ENCODE measurements at places on chromosomes 2 and 18. TPM values are rescaled to one million over a fixed set of nuclear protein-coding genes. Genes with fewer than 3 reads are reported as not detected.
A peak's percentile ranks its signal among the peaks of the same experiment; 100 is the strongest.

DNA sequence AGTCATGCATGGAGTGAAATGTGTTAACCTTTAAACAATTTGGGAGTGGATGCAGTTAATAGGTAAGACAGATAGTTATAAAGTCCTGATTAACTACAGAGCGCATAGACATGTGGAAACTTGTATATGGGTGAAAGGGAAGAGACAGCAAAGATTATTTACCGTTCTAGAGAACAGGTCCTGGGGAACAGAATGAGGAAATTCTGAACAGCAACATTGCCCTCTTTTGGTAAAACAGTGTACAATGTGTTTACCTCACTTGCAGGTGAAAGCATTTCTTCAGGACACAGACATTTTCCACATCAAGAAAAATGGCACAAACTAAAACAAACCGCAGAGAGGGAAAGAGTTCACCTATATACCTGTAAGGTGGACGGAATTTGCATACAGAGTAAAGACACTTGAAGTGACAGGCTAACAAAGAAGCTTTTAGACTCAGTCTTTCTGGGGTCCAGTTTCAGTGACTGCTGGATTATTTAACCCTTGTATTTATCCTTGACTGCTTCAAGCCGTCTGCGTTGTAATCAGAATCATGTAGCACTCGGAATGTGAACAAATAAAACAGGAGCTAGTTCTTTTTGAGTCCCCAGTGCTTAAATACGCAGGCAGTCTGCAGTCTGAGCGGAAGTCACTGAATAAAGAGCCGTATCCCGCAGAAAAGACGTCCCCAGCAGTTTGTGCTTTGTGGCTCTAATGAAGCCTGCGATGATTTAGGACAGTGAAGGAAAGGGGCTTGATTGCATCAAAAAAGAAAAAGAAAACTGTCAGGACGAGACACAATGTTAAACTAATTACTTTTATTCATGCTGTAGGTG, 364.8 kb upstream of the GALNT5 start:
- DNase-seq = peak; percentile 7

DNA sequence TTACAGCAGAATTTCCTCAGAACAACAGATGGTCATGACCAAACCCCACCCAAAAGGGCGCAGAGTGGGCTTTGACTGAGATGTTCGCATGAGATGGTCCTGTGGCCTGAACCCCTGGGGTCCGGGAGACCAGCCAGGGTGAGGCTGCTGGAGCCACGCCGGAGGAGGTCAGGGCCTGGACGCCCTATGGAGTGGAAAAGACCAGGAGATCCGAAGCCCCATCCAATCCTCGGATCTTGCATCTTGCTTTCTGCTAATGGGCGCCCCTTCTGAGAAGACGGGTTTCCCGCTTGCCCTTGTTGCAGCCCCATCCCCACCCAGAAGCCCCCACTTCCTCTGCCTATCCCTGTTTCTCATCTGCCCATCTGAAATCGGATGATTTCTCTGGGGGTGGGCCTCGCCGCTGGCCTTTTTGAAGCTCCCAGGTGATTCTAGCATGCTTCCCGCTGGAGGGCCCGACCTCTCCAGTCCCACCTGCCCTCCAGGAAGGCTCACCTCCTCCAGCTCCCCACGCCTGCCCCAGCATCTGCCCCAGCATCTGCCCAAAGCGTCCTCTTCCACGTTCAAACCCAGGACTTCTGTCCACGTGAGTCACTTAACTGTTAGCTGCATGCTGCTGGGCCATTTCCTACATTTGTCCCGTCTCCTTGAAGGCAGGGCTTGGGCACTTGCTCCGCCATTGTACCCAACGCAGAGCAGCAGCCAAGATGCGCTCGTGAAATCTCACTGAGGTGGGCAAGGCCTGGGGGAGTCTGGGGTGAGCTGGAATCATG, 4.3 kb upstream of the CNDP1 start:
- DNase-seq = no peak

DNA sequence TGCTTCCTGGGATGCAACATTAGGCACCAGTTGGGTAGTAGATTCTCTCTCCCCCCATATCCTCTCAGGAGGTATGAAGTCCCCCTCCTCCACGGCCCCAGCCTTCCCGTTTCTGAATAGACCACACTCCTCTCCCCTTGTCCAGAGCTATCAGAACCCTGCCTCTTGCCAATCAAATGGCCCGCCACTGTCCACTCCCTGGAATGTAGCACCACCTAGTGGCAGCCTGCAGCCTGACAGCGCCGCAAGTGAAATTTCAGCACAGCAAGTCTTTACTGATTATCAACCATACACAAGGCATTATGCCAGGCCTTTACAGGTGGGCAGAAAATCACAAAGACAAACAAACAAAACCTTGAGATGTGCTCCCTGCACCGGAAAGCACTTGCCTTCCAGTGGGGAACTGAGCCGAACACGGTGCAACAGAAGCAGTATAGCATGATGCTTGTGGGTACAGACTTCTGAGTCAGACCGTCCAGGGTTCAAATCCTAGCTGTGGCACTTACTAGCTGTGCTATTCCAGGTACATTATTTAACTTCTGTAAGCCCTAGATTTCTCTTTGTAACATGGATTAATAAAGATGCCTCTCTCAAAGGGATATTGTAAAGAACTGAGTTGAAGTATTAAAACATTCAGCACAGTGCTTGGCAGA, 174.0 kb downstream of the SMAD2 start:
- DNase-seq = peak; percentile 57

DNA sequence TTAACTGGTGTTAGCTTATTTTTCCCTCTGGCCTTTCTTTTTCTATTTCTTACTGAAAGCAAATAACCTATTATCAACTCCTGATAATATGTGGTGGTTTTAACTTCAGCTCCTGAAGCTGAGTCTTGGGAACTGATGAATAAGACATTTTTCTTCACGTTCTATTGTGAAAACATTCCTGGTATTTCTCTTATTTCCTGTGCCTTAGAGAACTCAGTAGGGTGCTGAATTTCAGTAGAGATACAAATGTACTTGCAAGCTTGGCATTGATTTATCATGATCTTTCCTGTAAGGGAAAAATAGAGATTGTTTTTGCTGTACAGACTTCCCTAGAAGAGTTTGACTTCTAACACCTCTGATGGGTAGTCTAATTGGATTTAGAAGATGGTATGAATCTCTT, 52.8 kb upstream of the DCC start:
- DNase-seq = no peak

- no peak for DNase-seq
Observed at GRCh38 chr18:45775241-45775676, 50.2 kb upstream of the SIGLEC15 start.

TSGA10 gene
- 2.2 TPM for total RNA-seq

RMND5A gene
- total RNA-seq = 33.2 TPM

DNA sequence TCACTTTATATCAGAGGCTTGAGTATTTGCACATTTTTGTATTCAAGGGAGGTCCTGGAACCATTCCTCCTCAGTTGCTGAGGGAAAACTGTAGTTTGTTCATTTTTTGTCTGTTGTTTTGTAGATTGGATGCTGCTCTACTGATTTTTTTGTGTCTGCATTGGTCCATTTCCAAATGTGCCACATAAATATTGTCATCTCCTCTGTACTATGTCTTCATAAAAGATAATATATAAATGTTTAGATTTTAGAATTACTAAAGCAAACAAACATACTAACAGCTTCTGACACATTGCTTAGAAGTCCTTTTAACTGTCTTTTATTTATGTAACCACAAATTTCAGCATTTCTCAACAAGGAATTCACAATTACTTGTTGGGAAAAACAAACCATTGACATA, 356.8 kb downstream of the PLCL1 start:
- DNase-seq = no peak

- DNase-seq = no peak
Observed at GRCh38 chr2:46855805-46856204, 59.8 kb downstream of the MCFD2 start.

DNA sequence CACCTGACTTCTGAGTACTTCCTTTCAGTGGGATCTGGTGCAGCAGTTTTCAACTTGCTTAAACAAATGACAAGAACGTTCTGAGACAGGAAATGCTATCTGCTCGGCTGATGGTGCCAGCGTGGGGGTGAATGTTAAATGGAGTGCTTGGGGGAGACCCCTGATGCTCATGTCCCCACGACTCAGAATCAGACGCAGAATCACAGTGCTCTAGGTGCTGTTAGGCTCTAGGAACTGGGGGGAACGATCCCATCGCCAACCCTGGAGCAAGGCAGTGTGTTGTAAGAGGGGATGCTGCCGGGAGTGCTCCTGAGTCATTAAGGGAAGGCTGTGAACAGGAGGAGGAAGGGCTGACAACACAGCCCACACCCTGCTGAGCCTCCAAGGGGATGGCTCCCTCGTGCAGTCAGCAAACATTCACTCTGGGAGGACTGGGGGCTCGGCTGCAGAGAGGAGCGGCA, 34.1 kb upstream of the KCNF1 start:
- no peak for DNase-seq

GRCh38 chr2:129297430-129297829, 682.0 kb upstream of the RAB6C start:
- DNase-seq = no peak

GRCh38 chr2:122191331-122191730, 435.9 kb downstream of the TSN start:
- DNase-seq = no peak

ATOH8 gene
- 16.4 TPM for total RNA-seq

C2orf78 gene
- 0.03 TPM for total RNA-seq

DNA sequence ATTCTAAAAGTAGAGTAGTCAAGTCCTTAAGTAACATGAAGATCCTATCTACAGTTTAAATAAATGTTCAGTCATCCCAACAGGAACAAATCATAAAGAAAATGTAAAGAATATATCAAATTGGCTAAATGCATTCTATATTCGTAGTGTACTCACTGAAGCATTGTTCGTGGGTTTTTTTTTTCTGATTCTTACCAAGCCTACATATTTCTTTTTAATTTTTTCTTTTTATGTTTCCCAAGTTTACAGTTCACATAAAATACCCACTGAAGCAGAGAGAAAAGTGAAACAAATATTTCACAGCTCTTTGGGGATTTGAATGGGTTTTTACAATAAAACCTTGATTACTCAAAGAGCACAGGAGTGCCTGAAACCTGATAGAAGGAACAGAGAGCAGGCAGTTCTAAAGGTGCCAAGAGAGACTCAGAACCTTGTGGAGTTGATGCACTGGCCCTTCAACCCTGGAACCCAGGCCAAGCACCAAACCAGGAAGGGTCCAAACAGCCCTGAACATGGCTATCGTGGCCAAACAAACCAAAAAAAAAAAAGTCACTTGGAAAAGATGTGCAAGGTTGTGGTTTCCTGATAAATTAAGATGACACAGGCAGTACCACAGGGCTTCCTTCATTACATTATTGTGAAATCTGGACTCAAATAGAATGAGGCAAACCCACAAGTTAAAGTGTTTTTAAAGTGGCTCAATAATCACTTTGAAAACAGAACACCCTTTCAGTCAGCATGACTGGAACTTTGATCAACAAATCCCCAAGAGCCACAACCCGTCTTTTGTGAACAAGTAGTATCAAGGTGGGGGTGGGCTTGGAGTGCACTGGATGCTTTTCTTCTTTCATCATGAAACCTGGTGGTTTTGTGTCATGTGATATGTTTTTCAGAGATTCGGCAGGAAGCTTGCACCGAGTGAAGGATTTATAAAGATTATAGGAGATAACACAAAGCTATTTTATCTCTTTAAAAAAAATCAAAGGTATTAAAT, 245.0 kb upstream of the FN1 start:
- DNase-seq = no peak

ITGA4 gene
- total RNA-seq = 80.0 TPM

DNA sequence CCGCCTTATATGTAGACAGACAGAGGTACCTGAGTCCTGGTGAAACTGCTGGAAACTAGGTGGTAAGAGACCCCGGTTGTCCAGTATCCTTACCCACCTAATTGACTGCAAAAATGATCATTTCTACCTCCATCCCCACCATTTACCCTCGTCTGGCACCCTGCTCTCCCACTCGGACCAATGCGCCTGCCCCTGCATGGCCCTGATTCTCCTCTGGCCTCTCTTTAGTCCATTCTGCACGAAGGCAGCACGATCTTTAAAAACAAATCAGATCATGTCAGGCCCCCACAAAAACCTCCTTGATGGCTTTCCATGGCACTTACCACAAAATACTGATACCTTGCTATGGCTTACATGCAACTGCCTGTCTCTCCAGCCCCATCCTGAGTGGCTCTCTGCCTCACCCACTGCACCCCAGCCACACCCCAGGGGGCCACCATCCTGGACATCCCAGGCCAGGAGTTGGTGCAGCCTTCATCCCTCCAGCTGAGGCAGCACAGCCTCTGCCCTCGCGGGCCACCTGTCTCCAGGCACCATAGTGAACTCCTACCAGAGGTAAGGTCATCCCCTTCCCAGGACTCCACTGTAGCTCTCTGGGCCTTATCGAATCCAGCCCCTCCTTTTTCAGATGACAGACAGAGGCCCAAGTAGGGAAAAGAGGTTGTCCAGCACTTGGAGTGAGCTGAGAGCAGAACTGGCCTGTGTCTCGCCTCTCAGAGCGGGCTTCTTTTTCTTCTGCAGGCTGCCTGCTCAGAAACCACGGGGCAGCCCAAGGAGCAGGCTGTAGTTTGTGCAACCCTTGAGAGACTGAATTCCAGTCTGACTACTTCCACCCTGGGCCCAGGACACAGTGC, 12.3 kb upstream of the CIB4 start:
- DNase-seq = no peak

DNA sequence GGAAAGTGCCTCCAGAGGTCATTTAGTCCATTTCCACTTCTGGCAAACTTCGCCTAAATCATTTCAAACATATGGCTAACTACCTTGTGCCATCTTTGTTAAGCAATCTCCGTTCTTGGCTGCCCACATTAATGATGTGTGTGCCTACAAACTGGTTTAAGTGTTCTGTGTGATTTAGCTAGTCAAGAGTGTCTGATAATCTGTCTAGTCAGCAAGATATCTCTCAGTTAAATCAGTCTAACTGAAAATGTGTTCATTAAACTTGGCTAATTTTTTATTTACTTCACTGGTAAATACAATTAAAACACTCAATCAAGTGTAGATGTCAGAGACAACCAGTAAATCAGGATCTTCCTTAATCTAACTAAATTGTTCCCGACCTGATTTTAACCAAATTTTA, 352.4 kb downstream of the ERBB4 start:
- DNase-seq = no peak

GRCh38 chr2:120875431-120875830, 139.8 kb downstream of the GLI2 start:
- DNase-seq = no peak
